ENCODE measurements at places on chromosomes 11 and 22. TPM values are rescaled to one million over a fixed set of nuclear protein-coding genes. Genes with fewer than 3 reads are reported as not detected.

Gene SCN2B
- 0.07 TPM for total RNA-seq

Gene BTG4
- not detected for total RNA-seq

DNA sequence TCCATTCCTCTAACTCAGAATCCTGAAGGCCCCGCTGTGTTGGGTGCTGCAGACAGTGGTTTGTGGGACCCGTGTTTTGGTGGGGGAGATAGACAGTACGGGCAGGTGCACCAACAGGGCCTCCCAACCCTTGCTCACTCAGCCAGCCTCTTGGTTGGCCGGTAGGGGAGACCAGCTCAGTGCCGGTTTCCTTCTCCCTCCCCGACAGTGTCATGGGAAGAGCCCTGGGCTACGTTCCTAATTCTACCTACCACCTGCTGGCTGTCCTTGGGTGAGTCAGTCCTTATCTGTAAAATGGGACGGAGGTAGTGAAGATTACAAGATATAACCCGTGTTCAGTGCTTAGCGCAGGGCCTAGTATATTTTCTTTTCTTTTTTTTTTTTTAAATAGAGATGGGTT is 5.9 kb downstream of the TMEM134 start:
- peaks cover 9% of the 10 kb centered on the region for H3K4me1 ChIP-seq
- no peak overlapping the region for H3K27ac ChIP-seq
- no peaks in the 10 kb centered on the region for H3K27me3 ChIP-seq
- DNase-seq: no peak

DNA sequence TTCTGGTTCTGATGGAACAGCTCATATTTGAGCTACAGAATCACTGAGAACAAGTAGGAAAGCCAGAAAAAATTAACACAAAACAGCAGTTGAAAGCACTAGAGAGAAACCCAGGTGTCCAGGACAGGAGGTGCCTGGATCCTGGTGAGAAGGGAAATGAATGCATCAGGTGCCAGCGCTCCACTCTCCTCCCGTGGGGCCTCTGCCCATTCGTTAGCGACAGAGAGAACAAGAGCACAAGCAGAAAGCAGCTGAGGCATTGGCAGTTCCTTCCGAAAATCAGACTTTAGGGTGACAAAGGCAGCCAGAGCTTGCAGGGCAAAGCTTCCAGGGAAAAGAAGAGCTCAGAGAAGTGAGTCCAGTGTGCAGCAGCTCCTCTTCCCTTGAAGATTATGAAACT is 20.0 kb upstream of the KRTAP5-7 start:
- no peak overlapping the region for H3K4me3 ChIP-seq
- no peaks in the 10 kb centered on the region for H3K27me3 ChIP-seq
- H3K4me1 ChIP-seq: no peaks in the 10 kb centered on the region
- DNase-seq: no peak
- H3K27ac ChIP-seq: no peak overlapping the region
- peaks cover 29% of the 10 kb centered on the region for H3K36me3 ChIP-seq

DNA sequence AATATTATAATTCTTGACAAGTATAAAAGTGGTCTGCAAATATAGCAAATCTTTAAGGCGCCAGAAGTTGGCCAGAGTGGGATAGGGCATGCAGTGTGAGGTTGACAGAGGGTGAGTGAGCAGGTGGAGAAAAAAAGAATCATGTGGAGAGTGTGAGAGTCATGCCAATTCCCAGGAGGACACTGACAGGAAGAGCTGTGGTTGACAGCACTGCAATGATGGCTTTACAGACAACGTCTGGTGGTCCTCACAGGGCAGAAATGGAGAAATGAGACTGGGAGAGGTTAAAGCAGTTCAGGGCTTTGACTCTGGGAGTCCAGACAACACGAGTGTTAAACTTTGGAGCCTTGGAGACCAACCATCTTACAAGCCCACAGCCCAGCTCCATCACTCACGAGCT is 34.9 kb downstream of the SERPIND1 start:
- no peaks in the 10 kb centered on the region for H3K4me1 ChIP-seq
- H3K36me3 ChIP-seq: peaks cover 26% of the 10 kb centered on the region
- H3K27ac ChIP-seq: no peak overlapping the region

GRCh38 chr22:23012081-23012622 is 58.2 kb upstream of the GNAZ start:
- no peak for DNase-seq
- H3K27me3 ChIP-seq: peaks cover 12% of the 10 kb centered on the region
- H3K4me1 ChIP-seq: peaks cover 20% of the 10 kb centered on the region
- H3K4me3 ChIP-seq: no peak overlapping the region
- H3K36me3 ChIP-seq: no peaks in the 10 kb centered on the region

- peak overlapping the region; percentile 88 for H3K4me3 ChIP-seq
- H3K4me1 ChIP-seq: peaks cover 23% of the 10 kb centered on the region
- H3K36me3 ChIP-seq: peaks cover 35% of the 10 kb centered on the region
- peak overlapping the region; percentile 78 for H3K27ac ChIP-seq
Observed at GRCh38 chr11:8689726-8690255, 7.2 kb downstream of the RPL27A start.

- H3K27ac ChIP-seq: no peak overlapping the region
- H3K36me3 ChIP-seq: no peaks in the 10 kb centered on the region
- peaks cover 5% of the 10 kb centered on the region for H3K27me3 ChIP-seq
- no peak for DNase-seq
Observed at GRCh38 chr22:49541693-49542230, 285.9 kb downstream of the BRD1 start.

DNA sequence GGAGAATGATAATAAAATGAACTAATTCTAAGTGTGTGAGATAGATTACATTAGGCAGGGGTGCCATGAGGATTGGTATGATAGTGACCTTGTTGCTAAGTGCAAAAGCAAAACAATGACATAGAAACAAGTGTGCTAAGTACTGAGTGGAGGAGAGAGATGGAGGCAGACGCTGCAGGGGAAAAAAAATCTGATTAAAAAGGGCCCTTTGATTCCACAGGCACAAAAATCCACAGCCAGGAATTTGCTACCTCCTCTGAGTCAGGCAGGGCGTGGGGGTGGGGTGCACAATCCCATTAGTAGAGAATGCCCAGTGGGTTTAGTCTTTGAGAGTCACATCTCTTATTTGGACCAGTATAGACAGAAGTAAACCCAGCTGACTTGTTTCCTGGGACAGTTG is at the start of gene CNTF:
TSS of gene CNTF (plus strand) at position 322 of the 400 bp plus-strand sequence. CDS start 88 bp downstream, outside the sequence.
- H3K4me3 ChIP-seq: no peak within 1 kb of the TSS
- H3K36me3 ChIP-seq: peaks cover 28% of the 10 kb centered on the region
- no peak for DNase-seq
- H3K27ac ChIP-seq: no peak within 1 kb of the TSS
- H3K4me1 ChIP-seq: peaks cover 3% of the 10 kb centered on the region

DNA sequence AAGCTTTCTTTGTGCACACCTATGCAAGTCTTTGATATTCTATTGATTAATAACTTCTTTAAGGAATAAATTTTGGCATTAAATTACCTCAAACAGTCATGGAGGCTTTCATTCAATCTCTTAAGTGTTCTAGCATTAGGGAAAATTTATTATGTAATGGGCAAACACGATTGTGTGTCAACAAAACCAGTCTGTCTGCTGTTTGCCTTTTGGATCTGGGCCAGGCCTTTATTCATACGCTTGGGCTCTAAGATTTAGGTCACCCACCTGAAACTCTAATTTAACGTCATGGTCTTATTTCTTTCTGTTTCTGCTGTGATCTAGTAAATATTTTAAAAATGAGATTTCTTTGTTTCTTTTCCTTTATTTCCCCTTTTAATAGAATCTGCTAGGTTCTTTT is 1270.6 kb downstream of the LRRC4C start:
- H3K36me3 ChIP-seq: no peaks in the 10 kb centered on the region
- no peak overlapping the region for H3K27ac ChIP-seq
- peaks cover 6% of the 10 kb centered on the region for H3K27me3 ChIP-seq
- no peak overlapping the region for H3K4me3 ChIP-seq
- H3K4me1 ChIP-seq: peaks cover 6% of the 10 kb centered on the region
- DNase-seq: no peak

GRCh38 chr22:23856721-23857605 is 712 bp upstream of the SLC2A11 start:
- H3K36me3 ChIP-seq: no peaks in the 10 kb centered on the region
- H3K4me3 ChIP-seq: peak overlapping the region; percentile 89
- peak; percentile 41 for DNase-seq
- H3K27me3 ChIP-seq: no peaks in the 10 kb centered on the region
- peaks cover 18% of the 10 kb centered on the region for H3K4me1 ChIP-seq

GRCh38 chr22:39463931-39464390 is 7.1 kb downstream of the MGAT3 start:
- H3K27ac ChIP-seq: no peak overlapping the region
- no peaks in the 10 kb centered on the region for H3K36me3 ChIP-seq
- no peak for DNase-seq
- H3K4me3 ChIP-seq: no peak overlapping the region
- no peaks in the 10 kb centered on the region for H3K27me3 ChIP-seq

DNA sequence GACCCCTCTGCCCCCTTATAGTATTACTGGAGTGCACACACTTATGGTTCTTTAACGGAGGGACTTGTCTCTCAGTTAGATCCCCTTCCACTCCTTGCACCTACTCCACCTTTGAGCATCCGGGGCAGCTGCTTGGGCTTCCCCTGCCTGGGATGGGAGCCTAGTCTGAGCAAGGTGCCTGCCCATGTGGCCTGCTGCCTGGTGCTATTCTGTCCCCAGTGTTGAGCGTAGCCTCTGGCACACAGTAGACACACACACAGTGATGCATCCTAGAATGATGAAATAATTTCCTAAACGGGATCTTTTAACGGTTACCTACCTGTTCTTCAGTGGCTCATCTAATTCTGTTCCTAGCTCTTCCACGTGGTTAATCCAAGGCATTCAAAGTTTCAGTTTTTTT is 22.4 kb downstream of the PPFIA1 start:
- no peak for DNase-seq
- peaks cover 2% of the 10 kb centered on the region for H3K4me1 ChIP-seq
- no peak overlapping the region for H3K4me3 ChIP-seq
- no peaks in the 10 kb centered on the region for H3K27me3 ChIP-seq
- H3K36me3 ChIP-seq: peaks cover 35% of the 10 kb centered on the region
- no peak overlapping the region for H3K27ac ChIP-seq

GRCh38 chr22:37491559-37492427 is 5.6 kb upstream of the MFNG start:
- H3K36me3 ChIP-seq: peaks cover 32% of the 10 kb centered on the region
- no peak for DNase-seq
- H3K27ac ChIP-seq: no peak overlapping the region
- no peak overlapping the region for H3K4me3 ChIP-seq

- H3K4me1 ChIP-seq: peaks cover under 1% of the 10 kb centered on the region
- H3K27me3 ChIP-seq: no peaks in the 10 kb centered on the region
- H3K4me3 ChIP-seq: no peak overlapping the region
- peaks cover 38% of the 10 kb centered on the region for H3K36me3 ChIP-seq
- DNase-seq: no peak
- H3K27ac ChIP-seq: no peak overlapping the region
Observed at GRCh38 chr11:108703916-108704315, 39.0 kb downstream of the DDX10 start.

- H3K27me3 ChIP-seq: no peaks in the 10 kb centered on the region
- DNase-seq: no peak
- no peaks in the 10 kb centered on the region for H3K4me1 ChIP-seq
Observed at GRCh38 chr11:96177146-96177545, 165.8 kb downstream of the MAML2 start.

- no peaks in the 10 kb centered on the region for H3K36me3 ChIP-seq
- no peak overlapping the region for H3K4me3 ChIP-seq
- H3K27me3 ChIP-seq: peaks cover 52% of the 10 kb centered on the region
- H3K4me1 ChIP-seq: peaks cover 8% of the 10 kb centered on the region
- no peak overlapping the region for H3K27ac ChIP-seq
- peak; percentile 26 for DNase-seq
Observed at GRCh38 chr11:61577383-61578118, 3.3 kb downstream of the SYT7 start.

GRCh38 chr11:9060700-9061111 is 30.7 kb downstream of the SCUBE2 start:
- H3K27ac ChIP-seq: no peak overlapping the region
- no peaks in the 10 kb centered on the region for H3K4me1 ChIP-seq
- DNase-seq: no peak
- peaks cover 24% of the 10 kb centered on the region for H3K27me3 ChIP-seq
- H3K36me3 ChIP-seq: no peaks in the 10 kb centered on the region

All from progenitor cell of endocrine pancreas (in vitro differentiated cells).